ENCODE measurements at places on chromosomes 13 and 19.

GRCh38 chr13:93244141-93244917 lies 17.7 kb downstream of the GPC6 start:
- DNase-seq, result no peak

DNA sequence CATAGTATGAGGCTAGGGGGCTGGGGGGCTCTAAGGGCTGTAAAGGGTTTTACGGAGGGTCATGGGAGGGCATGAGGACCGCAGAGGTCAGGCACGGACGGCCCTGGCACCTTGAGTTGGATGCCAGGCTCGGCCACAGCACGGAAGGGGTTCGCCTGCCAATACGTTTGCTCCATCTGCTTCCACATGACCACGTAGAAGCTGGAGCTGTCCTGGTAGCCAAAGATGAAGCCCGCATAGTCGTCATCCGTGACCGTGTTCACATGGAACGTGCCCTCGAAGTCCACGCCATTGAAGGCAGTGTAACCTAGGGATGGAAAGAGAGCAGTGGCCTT lies 6.4 kb downstream of the COMP start:
- DNase-seq, result no peak

DNA sequence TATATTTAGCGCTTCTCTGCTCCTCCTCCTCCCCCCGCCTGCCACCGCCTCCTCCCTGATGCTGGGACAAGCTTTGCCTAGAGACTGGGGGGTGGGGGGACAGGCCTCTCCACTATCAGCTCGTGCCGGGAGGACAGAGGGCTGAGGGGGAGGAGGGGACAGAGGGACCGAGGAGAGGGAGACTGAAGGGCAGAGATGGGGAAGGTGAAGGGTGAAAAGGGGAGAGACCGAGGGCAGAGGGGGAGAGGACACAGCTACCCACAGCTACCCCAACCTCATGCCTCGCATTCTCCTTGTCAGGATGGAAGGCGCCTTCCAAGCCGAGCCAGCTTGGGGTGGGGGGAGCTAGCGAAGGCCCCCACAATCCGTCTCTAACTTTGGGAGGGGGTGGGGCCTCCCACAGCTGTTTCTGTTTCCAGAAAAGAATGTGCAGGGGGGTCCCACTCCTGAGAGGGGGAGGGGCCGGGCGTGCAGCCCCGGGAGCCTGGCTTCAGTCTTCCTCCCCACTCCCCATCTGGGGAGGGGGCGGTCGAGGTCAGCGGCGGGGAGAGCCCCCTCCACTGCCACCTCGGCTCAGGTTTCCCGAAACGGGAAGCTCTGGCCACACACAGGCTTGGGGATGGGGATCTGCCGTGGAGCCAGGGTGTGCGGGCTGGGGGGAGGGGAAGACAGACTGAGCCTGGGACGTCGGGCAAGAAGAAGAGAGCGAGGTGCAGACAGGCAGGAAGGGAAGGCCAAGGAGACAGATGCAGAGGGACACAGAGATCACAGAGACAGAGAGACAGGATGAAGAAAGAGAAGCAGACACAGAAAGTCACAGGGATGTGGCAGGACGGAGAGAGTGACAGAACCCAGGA lies 1.6 kb downstream of the DACT3 start:
- DNase-seq, result no peak

GRCh38 chr13:43354153-43354945 lies 331.0 kb downstream of the DNAJC15 start:
- no peak for DNase-seq

- no peak for DNase-seq
Measured at GRCh38 chr19:14843578-14843977, 5.1 kb downstream of the OR7A10 start.

DNA sequence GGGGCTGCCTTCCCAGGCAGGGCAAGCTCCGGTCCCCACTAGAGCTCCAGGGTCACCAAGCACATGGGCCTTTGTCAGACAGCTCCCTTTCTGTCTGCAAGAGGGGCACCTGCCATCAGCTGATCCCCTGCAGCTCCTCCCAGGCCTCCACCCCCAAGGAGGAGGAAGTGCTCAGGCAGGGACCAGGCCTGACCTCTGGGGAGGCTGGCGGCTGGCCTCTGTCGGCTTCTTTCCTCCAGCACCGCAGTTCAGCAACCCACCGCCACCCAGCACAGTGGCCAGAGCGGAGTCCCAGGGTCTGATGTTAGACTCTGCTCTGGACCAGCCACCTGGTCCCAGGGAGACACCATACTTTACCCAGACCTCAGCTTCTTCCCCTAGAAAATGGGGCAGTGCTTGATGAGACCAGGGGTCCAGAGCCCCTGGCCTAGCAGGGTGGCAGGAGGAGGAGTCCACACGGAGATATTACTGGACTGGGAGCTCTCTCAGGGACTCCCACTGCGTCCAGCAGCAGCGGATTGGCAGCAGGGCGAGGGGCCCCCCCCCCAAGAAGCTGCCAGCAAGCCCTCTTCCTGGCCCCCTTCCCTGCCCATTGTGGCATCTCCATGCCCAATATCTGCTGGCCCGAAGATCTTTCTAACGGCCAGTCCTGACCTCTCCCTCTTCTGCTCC lies 24.1 kb downstream of the NKPD1 start:
- no peak for DNase-seq

GRCh38 chr19:1445185-1445931 lies 4.6 kb upstream of the APC2 start:
- peak; percentile 84 for DNase-seq

- DNase-seq, result no peak
Measured at GRCh38 chr13:67094078-67094477, 136.1 kb downstream of the PCDH9 start.

DNA sequence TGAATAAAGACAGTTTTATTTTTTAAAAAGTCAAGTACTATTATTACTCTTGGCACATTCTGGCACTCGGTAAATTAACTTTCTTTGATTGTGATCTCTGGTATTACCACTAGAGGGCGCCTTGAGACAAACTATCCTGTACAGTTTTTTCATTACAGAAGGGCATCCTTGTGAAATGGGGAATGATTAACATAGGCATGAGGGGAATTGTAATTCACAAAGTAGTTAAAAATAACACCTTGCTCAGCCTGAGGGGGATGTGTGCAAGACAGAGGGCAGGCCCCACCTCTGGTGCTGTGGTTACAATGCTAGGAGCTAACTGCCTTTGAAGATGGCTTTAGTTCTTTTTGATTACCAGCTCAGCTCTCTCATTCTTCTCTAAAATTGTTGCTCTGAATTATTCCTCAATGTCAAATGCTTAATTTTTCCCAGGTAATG lies 24.2 kb upstream of the C1QTNF9B start:
- no peak for DNase-seq

- DNase-seq, result no peak
Measured at GRCh38 chr13:99257291-99257690, 888 bp downstream of the GPR18 start.

GRCh38 chr13:24192057-24192810 lies 31.7 kb downstream of the SPATA13 start:
- no peak for DNase-seq

DNA sequence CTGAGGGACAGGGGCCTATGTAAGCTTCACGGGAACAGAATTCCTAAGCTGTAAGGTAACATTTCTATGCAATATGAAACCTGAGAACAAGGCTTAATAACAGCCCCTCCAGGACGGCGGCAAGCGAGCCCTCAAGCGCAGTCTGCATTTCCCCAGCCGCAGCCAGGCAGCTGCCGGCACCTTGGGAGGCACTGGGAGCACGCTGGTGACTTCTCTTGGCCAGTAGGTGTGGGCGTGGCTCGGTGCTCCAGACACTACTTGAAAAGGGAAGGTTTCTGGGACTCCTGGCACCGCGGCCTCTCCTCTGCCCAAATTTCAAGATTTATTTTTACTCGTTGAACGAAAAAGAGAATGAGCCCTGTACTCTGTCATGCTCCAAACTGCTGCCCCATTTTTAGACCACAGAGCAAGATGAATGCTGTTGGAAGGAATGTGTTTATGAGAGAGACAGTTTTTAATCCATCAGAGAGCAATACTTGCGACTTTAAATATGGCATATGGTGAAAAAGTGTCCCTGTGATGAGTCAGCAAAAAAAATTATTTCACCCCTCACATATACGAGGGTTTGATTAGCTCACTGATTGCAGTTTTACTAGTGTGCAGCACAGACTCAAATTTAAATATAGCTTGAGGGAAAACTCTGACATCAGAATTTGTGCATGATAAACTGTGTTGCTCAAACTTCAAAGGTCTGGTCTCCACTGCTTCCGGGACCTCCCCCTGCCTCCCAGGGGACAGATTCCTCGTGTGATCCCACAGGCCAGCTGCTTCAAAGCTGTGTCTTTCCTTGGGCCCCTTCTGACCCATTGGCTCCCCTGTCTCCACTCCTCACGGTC lies 81.2 kb downstream of the COL4A2 start:
- no peak for DNase-seq

DNA sequence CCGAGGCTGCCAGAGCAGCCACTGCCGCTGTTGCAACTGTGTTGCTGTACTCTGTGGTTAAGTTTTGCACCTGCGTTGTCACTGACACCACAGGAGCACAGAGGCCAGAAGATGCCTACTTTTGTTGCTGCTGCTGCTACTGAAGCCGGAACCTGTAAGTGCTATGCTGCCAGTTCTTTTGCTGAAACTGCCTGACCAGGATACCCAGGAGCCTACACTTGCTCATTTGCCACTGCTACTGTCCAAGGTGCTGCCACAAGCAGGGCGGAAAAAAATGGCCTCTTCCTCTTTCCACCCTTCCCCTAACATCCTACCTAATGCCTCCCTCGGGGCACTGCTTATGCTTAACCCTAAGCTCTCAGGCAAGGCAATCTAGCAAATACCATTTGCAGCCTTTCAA lies 29.0 kb upstream of the NBEA start:
- no peak for DNase-seq

DNA sequence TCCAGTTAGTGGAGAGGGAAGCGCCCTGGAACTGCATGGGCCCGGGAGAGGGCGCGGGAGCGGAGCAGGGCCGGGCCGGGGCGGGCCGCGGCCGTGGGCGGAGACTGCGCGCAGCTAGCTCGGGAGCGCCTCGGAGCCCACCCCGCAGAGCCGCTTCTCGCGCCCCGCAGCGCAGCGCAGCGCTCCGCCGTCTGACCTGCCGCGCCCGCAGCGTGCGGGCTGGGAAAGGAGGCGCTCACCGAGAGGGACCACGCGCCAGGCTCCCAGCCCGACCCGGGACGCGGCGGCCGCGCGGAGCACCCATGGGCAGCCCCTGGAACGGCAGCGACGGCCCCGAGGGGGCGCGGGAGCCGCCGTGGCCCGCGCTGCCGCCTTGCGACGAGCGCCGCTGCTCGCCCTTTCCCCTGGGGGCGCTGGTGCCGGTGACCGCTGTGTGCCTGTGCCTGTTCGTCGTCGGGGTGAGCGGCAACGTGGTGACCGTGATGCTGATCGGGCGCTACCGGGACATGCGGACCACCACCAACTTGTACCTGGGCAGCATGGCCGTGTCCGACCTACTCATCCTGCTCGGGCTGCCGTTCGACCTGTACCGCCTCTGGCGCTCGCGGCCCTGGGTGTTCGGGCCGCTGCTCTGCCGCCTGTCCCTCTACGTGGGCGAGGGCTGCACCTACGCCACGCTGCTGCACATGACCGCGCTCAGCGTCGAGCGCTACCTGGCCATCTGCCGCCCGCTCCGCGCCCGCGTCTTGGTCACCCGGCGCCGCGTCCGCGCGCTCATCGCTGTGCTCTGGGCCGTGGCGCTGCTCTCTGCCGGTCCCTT lies at the start of gene MLNR:
Gene MLNR, plus strand, starts transcription at position 303 of the 820 bp plus-strand sequence. Its CDS starts 0 bp downstream, at position 303.
- peak; percentile 55 for DNase-seq

- DNase-seq, result no peak
Measured at GRCh38 chr13:109271555-109272541, 514.5 kb downstream of the IRS2 start.

GRCh38 chr19:8320564-8321066 lies 560 bp downstream of the NDUFA7 start:
- DNase-seq, result peak; percentile 24

DNA sequence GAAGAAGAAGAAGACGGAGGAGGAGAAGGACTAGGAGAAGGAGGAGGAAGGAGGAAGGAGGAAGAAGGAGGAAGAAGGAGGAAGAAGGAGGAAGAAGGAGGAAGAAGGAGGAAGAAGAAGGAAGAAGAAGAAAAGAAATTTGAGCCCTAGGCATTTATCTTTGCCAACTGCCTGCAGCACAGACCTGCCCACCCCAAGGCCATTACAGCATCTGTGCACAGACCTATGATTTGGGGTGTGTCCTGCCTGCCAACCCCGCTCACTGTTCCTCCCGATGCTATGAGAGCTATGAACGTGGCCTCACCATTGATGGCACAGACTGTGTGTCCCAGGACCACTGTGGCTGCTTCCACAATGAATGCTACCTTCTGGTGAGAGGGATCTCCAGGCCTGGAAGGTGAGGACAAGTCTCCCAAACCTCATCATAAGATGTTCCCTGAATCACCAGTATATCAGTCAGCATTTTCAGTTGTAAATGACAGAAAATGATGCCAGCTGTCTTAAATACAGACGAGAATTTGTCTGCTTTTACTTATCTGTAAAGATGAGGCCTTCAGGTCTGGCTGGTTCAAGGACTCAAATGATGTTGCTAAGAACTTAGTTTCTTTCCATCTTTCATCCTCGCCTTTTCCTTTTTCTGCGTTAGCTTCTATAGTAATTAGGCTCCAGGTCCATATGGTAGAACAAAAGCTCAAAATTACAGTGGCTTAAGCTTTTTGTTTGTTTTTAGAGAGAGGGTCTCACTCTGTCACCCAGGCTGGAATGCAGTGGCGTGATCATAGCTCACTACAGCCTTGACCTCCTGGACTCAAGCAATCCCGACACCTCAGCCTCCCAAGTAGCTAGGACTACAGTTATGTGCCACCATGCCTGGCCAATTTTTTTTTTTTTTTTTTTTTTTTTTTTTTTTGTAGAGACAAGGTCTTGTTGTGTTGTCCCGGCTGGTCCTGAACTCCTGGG lies 3.9 kb upstream of the SDHAF1 start:
- DNase-seq, result no peak

- no peak for DNase-seq
Measured at GRCh38 chr13:27634231-27634630, 12.5 kb downstream of the POLR1D start.

- no peak for DNase-seq
Measured at GRCh38 chr13:37068962-37069361, 9.5 kb upstream of the SUPT20H start.

DNA sequence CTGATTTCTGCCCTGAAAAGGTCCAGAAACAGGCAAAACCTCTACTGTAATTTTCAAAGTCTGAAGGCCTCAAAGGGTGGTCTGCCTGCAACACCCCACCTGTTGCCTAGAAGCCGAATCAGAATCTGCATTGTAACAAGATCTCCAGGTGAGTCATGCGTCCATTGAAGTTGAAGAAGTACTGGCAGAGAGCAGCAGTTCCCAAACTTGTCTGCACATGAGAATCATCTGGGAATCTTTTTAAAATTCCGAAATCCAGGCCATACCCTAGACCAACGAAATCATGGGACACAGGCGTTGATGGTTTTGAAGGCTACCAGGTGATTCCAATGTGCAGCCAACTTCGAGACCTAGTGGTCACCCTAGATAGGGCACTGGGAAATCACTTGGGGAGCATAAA lies 16.0 kb upstream of the CLN5 start:
- no peak for DNase-seq

GRCh38 chr13:56457535-56458190 lies 683.1 kb upstream of the PRR20A start:
- DNase-seq, result no peak

- DNase-seq, result no peak
Measured at GRCh38 chr19:33235996-33236350, 10.3 kb upstream of the SLC7A10 start.

GRCh38 chr19:49390929-49391359 lies 2.9 kb downstream of the KASH5 start:
- no peak for DNase-seq
